ENCODE measurements at places on chromosomes 2 and 18.
A peak's percentile ranks its signal among the peaks of the same experiment; 100 is the strongest.

DNA sequence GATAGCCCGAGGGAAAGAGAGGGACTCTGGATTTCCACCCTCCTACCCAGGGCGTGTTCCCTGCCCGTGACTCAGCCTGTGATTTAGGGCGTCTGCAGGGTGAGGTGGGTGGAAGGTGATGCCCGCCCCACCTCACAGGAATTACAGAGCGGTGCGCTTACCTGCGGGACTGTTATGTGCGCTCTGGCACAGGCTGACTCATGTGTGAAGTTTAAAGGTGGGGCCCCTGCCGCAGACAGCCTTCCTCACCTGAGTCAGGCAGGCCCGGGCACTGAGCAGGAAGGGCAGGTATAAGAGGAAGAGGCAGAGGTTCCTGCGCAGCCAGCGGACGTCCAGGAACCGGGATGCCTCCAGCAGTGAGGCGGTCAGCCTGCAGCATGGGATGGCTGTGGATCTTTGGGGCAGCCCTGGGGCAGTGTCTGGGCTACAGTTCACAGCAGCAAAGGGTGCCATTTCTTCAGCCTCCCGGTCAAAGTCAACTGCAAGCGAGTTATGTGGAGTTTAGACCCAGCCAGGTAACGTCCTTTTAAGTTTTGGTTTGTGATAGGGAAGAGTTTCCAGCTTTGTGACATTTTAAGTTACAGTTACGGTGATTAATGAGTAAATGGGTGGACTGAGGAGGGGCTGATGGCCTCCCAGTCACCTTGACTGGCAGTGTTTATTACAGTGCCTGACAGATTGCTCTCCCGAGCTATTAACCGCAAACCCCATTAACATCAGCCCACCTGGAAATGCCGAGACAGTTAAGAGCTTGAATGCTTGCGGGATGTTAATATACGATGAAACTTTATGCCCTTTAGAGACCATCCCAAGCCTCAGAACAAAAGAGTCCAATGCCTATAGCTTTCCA lies 141.6 kb upstream of the TTC39C start:
- DNase-seq, result no peak

DNA sequence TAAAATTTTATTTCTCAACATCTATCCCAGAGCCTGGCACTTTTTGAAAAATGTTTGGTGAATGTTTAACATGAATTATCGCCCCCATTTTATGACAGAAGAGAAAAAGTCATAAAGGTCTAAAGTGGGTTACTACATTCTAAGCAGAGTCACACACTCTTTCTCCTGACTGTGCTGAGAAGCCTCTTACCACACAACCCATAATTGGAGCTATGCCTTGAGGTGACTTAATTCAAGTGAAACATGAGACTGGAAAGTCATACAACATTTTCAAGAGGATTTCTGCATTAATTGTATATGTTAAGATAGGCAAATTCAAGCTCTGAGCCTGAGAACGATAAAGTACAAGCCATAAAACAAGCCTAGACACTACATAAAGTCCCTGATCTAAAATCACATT lies 3.1 kb upstream of the DSEL start:
- peak; percentile 64 for DNase-seq

- peak; percentile 50 for DNase-seq
Observed at GRCh38 chr18:36539674-36540231, 242.2 kb downstream of the FHOD3 start.

DNA sequence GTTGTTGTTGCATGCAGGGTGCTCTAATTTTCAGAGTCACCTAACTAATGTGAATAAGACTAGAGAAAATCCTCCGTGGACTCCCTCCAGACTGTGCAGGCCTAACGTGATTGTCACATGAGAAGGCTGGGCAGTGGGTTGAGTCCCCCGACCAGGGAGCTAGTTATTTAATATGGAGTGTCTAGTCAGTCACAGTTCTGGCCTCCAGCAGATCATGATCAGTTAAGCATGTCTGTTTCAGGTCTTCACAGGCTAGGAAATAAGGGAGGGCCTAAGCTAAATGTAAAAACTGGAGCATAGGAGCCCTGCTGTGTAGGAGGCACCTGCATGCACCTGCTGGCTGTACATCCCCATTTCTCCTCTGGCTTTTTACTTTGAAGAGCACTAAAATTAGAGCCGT lies 86.8 kb downstream of the PRPF40A start:
- no peak for DNase-seq

DNA sequence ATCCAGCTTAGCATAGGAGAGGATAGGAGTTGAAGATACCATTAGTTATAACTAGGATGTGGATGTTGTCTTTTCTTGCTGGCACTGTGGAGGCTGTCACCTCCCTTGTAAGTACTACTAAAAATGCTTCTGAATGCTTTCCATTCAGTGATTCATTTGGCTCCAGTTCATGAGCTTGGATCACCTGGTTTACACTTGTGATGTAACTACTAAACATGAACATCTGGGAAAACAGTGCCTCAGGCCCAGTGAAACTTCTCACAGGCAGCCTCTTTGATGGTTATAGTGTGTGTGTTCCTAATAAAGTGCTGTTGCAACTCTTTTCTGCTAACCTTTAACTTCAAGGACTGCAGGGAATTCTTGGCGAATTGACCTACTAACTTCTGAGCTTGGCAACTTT lies 13.0 kb upstream of the SLC9A2 start:
- no peak for DNase-seq

- DNase-seq, result no peak
Observed at GRCh38 chr2:197081294-197081693, 154.8 kb upstream of the PGAP1 start.

DNA sequence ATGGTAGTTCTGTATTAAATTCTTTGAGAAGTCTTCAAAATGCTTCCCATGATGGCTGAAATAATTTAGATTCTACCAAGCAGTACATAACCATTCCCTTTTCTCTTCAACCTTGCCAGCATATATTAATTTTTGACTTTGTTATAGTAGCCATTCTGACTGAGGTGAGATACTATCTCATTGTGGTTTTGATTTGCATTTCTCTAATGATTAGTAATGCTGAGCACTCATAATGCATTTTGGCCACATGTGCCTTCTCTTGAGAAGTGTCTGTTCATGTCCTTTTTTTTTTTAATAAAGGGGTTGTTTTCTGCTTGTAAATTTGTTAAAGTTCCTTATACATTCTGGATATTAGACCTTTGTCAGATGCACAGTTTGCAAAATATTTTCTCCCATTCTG lies 173.9 kb downstream of the CALCRL start:
- no peak for DNase-seq

DNA sequence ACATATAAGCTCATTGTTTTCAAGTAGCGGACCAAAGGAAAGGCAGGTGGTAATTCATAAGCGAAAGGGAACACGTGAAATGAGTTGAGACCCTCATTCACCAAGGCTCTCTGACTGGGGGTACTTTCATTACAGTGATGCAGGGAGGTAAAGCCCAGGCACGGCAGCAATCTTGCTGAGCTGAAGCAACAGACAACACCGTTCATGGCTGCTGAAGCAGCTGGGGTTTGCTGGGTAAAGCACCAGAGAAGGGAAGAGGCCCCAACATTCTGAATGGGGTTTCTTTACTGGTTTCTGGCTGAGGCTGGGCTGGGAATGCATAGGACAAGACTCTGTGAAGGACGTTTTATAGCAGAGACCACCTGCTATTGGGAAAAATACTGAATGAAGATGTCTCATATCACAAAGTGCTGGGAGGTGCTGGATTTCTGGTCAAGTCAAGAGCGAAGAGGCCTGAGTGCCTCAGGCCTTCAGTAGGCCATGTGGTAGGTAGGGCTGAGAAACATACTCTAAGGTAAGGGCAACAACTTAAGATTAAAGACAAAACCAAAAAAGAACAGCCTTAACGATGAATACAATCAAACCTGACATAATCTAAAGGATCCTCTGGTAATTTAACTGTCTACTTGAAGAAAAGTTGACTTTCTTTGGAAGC lies 324.7 kb upstream of the PIK3C3 start:
- DNase-seq, result no peak

DNA sequence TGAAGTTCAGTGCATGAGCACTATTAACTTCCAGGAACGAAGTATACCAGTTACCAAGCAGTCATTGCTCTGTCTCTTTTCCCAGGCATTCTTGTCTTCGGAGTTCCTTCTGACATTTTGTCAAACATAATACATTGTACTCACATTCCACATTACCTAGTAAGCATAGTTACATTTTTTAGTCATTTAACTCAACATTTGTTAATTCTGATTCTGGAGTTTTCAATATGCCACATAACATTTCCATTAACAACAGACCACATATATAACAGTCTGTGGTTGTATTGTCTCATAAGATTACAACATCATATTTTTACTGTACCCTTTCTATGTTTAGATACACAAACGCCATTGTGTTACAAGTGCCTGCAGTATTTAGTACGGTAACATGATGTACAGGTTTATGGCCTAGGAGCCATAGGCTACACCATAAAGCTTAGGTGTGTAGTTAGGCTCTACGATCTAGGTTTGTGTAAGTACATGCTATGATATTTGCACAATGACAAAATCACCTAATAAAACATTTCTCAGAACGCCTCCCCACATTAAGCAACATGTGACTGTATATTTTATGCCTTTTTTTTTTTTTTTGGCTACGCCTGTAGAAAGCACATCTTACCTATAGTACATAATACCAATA lies 187.1 kb downstream of the DYM start:
- peak; percentile 52 for DNase-seq

GRCh38 chr2:27369471-27370025 lies 590 bp downstream of the EIF2B4 start:
- DNase-seq, result peak; percentile 71

DNA sequence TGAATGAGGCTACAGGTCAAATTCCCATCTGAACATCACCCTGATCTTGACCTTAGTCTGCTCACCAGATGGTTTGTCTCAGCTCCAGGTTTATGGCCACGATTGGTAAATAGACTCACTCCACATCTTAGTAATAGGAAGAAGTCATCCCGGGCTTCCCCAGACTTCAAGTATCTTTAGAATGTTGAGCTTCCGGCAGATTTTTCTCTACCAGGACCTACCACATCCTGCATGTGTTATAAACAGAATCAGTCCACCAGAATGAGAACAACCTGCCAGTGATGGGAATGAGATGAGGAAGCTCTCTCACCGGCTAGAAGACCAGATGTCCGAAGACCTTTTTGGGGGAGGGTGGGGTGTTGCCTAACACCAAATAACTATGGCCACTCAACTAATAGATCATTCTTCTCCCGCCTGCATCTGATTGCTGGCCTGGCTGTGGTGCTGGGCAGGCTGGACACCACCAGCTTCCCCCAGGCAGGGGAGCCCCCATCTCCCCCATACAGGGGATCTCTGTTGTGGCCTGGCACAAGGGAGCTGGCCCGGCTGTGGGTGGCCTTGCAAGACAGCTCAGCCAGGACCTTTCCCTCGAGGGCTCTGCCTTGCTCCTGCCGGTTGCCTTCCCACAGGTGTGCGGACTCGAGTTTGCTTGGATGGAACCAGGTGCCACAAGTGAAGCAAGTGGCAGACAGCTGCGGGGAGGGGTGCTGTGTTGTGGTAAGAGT lies 88.5 kb downstream of the SH3RF3 start:
- peak; percentile 94 for DNase-seq

GRCh38 chr2:49935449-49935848 lies 781.1 kb upstream of the FSHR start:
- DNase-seq, result no peak

GRCh38 chr2:226799976-226800940 lies 638 bp upstream of the IRS1 start:
- peak; percentile 10 for DNase-seq

DNA sequence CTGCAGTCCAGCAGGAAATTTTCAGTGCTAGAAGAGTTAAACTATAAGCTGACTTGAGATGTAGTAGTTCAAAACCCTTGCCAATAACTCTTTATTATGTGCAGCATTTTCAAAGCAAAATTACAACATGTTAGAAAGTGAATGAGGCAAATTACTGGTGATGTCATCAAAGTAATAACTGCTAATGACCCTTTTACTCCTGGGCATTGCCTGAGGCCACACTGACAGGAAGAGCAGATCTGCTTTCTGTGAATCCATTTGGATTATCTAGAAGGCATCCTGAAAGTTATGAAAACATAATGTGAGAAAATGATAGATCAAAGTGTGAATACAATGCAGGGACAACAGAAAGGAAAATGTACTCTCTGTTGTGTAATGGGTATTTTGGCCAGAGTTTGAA lies 139.6 kb upstream of the TRIB2 start:
- peak; percentile 8 for DNase-seq

DNA sequence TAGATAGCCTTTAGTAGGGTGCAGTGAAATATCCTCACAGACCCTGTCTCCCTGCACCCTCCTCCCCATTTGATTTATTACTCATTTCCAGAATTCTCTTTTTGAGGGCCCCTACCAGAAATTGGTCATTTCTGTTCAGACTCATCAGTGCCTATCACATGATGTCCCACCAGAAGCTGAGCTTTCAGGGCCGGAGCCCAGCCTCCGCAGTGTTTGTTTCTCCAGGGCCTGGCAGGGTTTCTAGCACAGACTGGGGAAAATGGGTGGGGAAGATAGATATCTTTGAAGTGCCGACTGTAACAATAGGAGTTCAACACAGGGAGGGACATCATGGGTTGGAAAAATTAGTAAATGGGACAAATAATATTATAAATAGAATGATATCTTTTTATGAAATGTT lies 208.0 kb downstream of the PTGR3 start:
- no peak for DNase-seq

DNA sequence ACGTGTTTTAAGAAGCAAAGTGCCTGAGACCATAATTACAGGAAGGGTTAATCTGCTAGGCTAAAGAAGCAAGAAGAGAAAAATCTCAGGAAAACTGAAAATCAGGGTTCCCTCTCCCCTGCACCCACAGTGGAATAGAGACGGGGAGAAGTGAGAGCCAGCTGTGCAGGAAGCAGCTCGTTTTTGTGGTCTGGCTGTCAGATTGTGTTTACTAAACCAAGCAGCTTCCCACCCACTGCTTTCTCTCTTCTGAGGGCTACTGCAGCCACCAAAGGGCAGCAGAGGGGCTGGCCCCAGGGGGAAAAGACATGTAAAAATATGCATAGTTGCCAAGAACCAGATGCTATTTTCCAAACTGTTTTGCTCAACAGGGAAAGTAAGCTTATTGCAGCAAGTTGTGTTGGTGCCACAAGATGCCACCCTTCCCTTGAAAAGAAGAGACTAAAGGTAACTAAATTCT lies 72.6 kb upstream of the THUMPD2 start:
- peak; percentile 70 for DNase-seq
